ENCODE measurements at places on chromosomes 6 and 20.

DNA sequence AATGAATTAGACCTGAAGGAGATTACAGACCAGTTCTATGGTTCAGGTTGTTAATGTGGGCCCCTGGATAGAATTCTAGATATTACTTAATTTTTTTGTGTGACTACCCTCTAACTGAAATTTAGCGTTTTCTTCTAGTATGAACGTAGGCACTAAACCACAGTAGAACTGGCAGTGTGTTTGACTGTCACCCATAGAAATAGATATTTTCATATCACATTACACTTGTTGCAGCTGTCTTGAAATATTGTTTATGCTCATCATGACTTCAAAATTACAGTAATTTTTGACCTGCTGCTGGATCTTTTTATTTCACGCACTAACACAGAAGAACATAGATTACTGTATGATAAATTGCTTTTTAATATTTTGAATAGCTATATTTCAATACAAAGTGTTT lies 31.6 kb downstream of the E2F3 start:
- DNase-seq: no peak

- no peak for DNase-seq
Measured at GRCh38 chr6:151096255-151096612, 143.5 kb upstream of the AKAP12 start.

- DNase-seq: no peak
Measured at GRCh38 chr6:39792540-39793450, 619 bp downstream of the DAAM2 start.

DNA sequence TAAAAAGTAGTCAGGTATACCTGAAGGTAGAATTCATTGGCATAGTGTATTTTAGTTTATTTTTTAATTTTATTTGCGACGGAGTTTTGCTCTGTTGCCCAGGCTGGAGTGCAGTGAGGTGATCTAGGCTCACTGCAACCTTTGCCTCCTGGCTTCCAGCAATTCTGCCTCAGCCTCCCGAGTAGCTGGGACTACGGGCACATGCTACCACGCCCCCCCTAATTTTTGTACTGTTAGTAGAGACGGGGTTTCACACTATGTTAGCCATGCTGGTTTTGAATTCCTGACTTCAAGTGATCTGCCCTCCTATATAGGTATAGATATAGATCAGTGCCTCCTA lies 102.8 kb upstream of the PRSS16 start:
- DNase-seq: no peak

GRCh38 chr6:134774201-134774638 lies 175.7 kb downstream of the ALDH8A1 start:
- DNase-seq: no peak

- no peak for DNase-seq
Measured at GRCh38 chr20:61896058-61896961, 169.4 kb downstream of the TAF4 start.

- DNase-seq: no peak
Measured at GRCh38 chr6:155177363-155177961, 86.4 kb upstream of the CLDN20 start.

- DNase-seq: no peak
Measured at GRCh38 chr20:37439223-37439933, 81.7 kb upstream of the NNAT start.

- no peak for DNase-seq
Measured at GRCh38 chr6:105949869-105950268, 136.3 kb upstream of the PRDM1 start.

GRCh38 chr6:42450477-42451332 lies 1.0 kb downstream of the TRERF1 start:
- DNase-seq: no peak

DNA sequence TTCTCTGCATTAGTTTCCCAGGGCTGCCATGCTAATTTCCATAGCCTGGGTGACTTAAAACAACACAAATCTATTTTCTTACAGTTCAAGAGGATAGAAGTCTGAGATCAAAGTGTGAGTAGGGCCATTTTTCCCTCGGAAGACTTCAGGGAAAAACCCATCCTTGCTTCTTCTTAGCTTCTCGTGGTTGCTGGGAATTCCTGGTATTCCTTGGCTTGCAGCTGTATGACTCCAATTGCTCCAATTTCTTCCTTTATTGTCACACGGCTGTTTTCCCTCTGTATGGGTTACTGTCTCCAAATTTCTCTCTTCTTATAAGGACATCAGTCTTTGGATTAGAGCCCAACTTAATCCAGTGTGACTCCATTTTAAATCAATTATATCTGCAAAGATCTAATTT lies 128.4 kb upstream of the JAG1 start:
- no peak for DNase-seq

DNA sequence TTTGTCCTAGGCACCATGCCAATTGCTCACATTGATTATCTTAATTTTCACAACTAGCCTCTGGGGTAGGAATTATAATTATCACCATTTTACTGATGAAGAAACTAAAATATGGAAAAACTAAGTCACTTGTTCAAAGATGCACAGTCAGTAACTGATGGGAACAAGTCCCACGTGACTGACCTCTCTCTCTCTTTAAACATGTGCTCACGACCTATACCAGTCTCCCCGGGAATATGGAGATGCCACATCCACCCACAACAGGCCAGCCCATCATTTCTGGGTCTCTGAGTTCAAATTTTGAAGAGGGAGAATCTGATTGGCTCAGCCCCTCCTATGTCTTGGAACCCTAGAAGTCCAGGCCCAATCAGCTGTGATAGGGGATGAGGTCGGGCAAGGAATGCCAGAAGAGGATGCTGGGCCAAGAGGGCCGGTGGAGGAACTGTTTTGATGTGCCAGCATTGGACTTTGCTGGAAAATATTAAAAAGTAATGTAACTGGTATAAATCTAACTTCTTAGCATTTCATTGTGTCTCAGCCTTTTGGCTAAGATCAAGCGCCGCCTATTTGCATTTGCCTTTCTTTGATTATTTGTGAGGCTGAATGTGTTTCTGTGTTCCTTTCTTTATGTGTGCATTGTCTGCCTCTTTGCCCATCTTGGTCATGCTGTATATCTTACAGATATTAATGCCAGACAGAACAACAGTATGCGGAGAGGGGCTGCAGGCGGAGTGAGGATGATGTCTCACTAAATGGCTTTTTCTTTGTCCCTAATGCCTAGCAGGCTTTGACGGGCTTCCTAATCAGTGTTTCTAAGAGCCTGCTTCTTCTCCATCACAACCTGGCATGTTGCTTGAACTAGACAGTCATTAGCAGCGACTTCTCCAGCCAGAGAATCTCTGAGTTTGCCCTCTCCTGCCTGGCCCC lies 126.6 kb downstream of the VEGFA start:
- DNase-seq: no peak

- DNase-seq: no peak
Measured at GRCh38 chr6:97594844-97595243, 311.8 kb upstream of the MMS22L start.

- peak; percentile 27 for DNase-seq
Measured at GRCh38 chr20:45589725-45590124, 10.6 kb upstream of the WFDC8 start.

- DNase-seq: no peak
Measured at GRCh38 chr6:21522797-21523456, 70.6 kb upstream of the SOX4 start.

All from epithelial cell of proximal tubule (primary cell).